ENCODE measurements at places on chromosomes 5 and 9. TPM values are rescaled to one million over a fixed set of nuclear protein-coding genes. Genes with fewer than 3 reads are reported as not detected.

IFNB1 gene
- total RNA-seq = not detected

MZB1 gene
- 12.2 TPM for total RNA-seq

SPINK13 gene
- 5.7 TPM for total RNA-seq

TXNDC8 gene
- not detected for total RNA-seq

NR5A1 gene
- total RNA-seq = not detected

SLC6A19 gene
- total RNA-seq = 1.3 TPM
